Activated effector memory CD4-positive, alpha-beta T cell treated with Interleukin-2 at 50 U/mL for 16 hours (primary cell): ENCODE measurements at places on chromosomes 7 and 10.

- DNase-seq = no peak
These were observed 118.4 kb downstream of the NSUN6 start for GRCh38 chr10:18532881-18533535.

DNA sequence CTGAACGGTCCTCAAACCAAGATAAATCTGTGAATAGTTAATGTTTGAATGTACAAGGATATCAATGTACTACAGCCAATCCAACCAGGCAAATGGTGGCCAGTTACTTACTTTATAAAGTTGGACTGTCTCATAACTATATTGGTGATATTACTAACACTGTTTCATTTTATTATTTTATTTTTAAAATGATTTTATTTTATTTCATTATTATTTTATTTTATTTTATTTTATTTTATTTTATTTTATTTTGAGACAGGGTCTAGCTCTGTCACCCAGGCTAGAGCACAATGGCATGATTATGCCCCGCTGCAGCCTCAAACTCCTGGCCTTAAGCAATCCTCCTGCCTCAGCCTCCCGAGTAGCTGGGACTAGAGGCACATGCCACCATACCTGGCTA is 6.8 kb downstream of the IL15RA start:
- DNase-seq = no peak

- DNase-seq = no peak
These were observed 4.4 kb downstream of the CD36 start for GRCh38 chr7:80642871-80643270.

DNA sequence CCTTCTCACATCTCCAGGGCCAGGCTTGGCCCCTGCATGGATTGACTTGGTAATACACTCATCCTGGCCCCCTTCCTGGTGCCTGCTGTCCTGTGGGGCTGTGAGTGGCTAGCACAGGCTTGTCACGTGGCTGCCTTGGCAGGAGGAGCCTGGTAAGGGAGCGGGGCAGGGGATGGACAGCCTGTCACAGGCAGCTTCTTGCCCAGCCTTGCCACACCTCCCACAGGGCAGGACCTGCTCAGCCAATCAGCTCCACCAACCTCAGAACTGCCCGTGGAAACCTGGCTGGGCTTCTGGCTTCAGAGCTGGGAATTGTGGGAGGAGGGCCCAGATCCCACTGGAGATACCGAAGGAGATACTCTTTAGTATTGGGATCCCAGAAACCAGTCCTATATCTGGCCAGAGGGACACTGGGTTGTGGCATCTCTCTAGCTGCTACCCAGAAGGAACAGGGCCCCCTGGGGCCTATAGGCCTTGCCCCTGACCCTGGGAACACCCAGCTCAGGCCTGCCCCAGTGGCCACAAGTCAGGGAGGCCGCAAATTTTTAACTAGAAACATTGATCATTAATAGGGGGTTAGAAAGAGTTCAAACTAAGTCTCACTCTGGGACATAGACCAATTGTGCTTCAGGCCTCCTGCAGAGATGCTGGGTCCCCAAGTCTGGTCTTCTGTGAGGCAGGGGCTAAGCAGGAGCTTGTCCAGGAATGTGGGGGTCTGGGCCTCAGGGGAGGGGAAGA is at the start of gene HOGA1:
HOGA1 (plus strand) TSS at position 330 of the 738 bp plus-strand sequence; CDS start at position 645, 315 bp downstream.
- DNase-seq = no peak

- no peak for DNase-seq
These were observed 10.1 kb downstream of the LRRC18 start for GRCh38 chr10:48929413-48929990.

- no peak for DNase-seq
These were observed 722.3 kb downstream of the KCNMA1 start for GRCh38 chr10:76915316-76915715.

DNA sequence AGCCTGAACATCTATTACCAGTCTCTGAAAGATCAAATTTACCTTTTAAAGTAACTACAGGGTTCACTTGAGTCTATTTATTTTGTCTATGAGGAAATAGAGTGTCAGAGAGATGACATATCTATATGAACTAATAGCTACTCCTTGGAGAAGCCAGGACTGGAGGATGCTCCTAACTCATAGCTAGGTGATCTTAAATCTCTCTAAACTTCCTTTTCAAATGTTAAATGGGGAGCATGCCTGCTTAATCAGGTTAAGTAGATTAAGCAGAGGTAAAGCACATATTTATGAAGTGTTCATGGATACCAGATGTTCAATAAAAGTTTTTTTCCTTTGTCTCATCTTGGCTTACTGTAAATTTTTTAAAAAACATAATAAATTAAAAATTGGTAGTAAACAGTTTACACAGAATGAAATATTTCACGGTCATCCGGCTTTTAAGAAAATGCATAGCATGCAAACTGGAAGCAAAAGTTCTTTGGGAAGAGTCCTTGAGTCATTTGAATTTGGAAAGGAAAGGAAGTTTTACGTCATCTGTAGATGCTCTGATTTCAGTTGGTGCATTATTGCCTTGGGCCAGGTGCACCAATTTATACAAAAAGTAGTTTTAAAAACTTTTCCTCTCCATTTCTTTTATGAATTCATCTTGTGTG is 155.1 kb downstream of the BICC1 start:
- DNase-seq = no peak

DNA sequence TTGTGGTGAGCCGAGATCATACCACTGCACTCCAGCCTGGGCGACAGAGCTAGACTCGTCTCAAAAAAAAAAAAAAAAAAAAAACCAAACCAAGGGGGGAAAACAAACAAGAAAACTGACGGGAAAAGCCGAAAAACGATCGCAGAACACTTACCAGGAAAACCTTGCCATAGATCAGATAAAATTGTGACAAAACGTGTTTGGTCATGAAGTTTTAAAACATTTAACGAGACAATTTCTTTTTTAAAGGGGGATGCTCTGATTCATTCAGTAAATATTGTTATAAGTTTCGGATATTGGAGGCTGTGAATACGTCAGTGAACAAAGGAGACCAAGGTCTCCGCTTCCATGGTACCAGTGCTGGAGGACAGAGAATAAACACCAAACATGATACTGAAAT is 77.3 kb downstream of the ARMC3 start:
- DNase-seq = no peak

- no peak for DNase-seq
These were observed 280.9 kb upstream of the YAE1 start for GRCh38 chr7:39285256-39285655.

GRCh38 chr10:95445223-95445836 is 115.8 kb downstream of the SORBS1 start:
- no peak for DNase-seq

DNA sequence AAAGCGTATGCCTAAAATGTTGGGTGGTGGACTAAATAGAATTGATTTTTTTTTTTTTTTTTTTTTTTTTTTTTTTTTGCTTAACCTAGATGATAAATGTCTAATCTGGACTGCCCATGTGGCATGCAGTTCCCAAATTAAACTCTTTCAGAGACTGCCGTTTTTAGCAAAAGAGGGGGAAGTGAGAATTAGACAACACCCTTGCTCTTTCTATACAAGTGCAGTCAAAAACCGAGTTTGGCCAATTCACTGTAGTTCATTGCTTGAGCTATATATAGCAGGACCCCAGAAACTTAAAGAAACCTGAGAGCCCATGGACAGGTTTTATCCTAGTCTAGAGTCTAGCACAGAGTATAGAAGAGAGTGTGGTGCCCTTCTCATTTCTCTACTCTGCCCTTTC is 141.9 kb downstream of the GRM3 start:
- no peak for DNase-seq

DNA sequence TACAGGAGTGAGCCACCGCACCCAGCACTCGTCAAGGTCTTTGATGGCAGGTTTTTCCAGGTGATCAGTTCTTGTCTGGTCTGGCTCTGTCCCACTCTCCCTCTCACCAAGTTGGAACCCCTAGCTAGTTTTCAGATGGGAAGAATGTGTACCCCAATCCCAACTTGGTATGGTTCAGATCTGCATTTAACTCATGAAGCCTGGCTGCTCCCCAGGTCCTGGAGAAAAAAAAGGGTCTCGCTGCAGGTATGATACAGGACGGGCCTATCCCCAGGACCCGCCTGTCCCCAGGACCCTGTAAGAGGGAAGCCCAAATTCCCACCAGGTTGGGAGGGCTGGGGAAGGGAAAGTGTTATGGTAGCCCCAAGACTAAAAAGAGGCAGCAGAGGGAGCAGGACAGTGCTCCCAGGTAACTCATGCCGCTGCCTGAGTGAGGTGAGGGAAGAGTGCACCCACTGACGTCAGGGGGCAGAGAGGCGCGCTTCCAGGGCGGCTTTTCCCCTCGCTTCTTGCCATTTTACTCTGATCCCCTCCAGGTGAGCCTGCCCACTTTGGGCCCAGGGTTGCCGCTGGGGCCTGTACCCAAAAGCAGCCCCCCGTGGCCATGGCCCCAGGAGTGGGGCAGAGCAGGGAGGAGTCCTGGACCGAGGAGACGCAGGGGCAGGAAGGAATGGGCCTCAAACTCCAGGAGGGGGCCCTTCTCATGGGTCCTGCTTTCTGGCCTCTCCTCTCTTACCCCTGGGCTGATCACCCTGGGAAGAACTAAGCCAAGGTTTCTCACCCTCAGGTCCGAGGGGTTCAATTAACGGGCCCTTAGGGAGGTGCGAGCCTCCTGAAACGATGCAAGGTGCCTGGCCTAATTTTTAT is 36.4 kb upstream of the SRRM3 start:
- DNase-seq = no peak

DNA sequence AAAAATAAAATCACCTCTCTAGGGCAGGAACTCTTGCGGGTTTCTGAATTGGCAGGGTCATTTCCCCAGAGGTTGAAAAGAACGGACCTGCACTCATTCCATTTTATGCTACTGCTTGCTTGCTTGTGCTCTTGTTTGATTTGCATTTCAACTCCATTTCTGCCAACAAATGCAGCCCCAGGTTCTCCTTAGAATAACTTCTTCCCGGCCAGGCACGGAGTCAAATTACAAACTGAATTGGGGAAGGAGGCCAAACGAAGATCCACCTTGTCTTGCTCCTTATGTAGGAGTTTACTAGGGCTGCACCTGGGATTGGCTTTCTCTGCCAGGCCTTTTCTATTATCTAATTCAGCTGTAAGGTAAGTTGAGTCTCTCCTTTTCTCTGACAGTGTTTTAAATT is 79.6 kb downstream of the HGF start:
- DNase-seq = no peak

GRCh38 chr7:133293384-133294160 is 40.7 kb downstream of the EXOC4 start:
- no peak for DNase-seq

DNA sequence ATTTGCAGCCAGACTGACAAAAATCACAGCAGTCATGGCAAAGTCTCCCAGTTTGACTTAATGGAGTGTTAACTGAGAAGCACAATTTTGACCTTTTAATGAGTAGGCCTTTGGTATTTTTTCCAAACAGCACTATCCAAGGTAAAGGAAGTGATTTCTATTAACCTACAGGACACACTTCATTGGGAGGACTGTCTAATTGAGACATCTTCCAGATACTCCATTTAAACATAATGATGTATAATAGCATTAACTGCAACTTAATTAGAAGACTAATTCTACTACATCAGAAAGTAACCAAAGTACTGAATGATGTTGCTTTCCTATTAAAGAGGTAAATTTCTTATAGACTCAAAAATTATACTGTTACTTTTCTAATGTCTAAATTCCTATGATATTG is 61.1 kb downstream of the TWIST1 start:
- no peak for DNase-seq

GRCh38 chr7:78620920-78621319 is 822.3 kb downstream of the PHTF2 start:
- DNase-seq = no peak

DNA sequence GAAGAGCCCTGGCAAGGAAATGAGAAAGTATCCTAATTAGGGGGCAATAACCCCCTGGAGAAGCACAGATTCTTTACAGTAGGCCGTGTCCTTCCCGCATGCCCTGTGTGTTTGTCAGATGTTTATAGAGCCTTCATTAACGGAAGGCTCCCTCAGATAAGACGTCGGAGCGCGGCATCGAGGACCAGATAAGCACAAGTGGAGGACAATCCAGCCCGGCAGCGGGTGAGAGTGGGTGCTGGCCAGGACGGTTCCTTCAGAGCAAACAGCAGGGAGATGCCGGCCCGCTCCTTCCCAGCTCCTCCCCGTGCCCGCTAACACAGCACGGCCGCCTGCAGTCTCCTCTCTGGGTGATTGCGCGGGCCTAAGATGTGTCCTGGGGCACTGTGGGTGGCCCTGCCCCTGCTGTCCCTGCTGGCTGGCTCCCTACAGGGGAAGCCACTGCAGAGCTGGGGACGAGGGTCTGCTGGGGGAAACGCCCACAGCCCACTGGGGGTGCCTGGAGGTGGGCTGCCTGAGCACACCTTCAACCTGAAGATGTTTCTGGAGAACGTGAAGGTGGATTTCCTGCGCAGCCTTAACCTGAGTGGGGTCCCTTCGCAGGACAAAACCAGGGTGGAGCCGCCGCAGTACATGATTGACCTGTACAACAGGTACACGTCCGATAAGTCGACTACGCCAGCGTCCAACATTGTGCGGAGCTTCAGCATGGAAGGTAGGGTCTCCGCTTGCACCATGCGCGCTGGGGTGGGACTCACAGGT is at the start of gene GDF2:
GDF2 (plus strand) TSS at position 155 of the 762 bp plus-strand sequence; CDS start at position 370, 215 bp downstream.
- no peak for DNase-seq

- no peak for DNase-seq
These were observed 1019.4 kb downstream of the KCNMA1 start for GRCh38 chr10:76618171-76618570.

GRCh38 chr10:110619514-110620397 is 24.4 kb upstream of the RBM20 start:
- no peak for DNase-seq

DNA sequence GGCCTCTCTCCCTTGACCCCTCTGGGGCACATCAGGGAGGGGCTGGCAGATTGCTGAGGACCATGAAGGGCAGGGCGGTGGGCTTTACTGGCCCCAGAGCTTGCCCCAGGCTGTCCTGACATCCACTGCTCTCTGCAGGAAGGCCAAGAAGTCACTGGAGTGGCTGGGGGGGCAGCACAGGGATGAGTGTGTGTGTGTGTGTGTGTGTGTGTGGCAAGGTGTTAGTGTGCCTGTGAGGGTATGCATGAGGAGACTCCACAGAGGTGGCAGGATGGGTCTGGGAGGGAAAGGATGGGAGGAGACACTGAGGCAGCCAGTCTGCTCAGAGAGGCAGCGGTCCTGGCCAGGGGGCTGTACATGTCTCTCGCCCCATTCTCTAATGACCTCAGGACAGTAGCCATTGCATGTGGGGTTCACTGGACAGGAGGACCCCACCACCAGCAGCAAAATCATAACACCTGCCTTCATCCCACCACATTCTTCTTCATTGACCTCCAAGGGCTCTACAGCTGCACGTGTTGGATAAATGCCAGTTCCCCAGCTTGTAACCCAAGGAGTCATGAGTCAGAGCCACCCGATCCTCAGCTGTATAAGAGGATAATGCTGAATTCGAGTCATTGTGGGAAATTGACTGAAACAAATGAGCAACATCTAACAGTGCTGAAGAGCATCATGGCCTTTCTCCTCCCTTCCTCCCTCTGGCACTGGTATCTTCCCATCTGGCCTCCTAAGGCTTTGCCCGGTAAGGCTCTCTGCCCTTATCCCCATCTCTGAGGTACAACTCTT is 720.5 kb downstream of the GRID1 start:
- DNase-seq = no peak

- no peak for DNase-seq
These were observed 279.5 kb downstream of the CELF2 start for GRCh38 chr10:11297136-11297535.

- DNase-seq = no peak
These were observed 27.9 kb downstream of the ASB13 start for GRCh38 chr10:5638494-5638893.
